DMS 273 treated with DMSO at 0.1 percent for 48 hours (cell line): ENCODE measurements at places on chromosomes 12 and 14.
A peak's percentile ranks its signal among the peaks of the same experiment; 100 is the strongest.

DNA sequence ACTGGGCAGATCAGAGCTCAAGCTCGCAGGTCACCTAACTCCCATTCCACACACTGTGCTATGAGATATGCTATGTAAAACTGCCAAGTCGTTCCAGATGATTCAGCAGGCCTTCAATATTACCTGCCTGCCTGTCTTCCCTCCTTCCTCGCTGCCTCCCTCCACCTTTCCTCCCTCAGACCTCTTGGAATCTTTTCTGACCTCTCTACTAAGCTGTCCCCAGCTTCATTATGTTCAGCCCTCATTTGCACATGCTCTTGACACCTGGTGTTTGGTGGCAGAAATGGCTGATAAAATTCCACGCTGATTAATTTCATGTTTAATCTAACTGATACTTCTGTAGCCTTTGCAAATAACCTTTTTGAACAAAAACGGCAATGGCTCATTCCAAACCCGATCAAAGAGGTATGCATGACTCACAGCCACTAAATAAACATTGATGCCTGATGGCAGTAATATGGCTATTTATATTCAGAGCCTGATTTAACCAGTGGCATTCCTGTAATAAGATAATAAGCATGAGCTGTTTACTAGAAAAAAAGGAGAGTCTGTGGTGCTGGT lies 130.8 kb upstream of the EGLN3 start:
- DNase-seq, result no peak

- DNase-seq, result no peak
Measured at GRCh38 chr12:4221258-4221620, 52.3 kb upstream of the CCND2 start.

DNA sequence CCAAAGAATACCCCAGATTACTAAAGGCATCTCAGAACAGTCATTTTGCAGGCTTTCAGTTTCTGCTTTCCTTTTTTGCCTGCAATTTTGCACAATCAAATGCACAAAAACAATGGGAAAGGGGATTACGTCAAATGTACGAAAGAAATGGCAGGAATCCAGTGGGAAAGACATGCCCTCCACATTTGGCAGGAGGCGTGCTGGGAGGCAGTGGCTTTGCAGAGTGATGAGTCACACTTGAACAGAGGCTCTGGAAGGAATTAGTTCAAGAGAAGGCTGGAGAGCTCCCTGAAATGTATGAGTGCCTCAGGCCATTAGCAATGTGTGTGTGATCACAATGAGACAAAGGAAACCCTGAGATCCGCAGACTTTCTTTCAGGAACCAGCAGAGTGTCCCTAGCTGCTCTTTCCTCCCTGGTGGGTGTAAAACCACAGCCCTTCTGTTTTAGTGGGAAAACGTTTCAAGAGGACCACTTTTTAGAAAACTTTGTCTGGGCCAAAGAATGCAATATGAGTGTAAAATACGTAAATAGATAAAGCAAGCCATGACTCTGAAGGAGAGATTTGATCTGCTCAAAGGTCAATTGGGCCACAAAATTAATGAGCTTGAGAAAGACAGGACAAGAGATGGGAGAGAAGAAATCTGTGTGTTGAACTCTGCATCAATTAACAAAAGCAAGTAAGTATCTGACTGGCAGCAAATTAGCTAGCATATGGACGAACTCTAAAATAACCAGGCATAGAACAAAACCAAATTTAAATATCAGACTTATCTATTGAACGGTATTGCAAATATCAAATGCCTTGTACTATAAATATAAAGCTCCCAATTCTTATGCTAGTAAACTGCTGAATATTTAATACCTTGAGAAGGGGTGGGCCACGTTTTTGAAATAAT lies 155.4 kb upstream of the PDE3A start:
- DNase-seq, result peak; percentile 66

DNA sequence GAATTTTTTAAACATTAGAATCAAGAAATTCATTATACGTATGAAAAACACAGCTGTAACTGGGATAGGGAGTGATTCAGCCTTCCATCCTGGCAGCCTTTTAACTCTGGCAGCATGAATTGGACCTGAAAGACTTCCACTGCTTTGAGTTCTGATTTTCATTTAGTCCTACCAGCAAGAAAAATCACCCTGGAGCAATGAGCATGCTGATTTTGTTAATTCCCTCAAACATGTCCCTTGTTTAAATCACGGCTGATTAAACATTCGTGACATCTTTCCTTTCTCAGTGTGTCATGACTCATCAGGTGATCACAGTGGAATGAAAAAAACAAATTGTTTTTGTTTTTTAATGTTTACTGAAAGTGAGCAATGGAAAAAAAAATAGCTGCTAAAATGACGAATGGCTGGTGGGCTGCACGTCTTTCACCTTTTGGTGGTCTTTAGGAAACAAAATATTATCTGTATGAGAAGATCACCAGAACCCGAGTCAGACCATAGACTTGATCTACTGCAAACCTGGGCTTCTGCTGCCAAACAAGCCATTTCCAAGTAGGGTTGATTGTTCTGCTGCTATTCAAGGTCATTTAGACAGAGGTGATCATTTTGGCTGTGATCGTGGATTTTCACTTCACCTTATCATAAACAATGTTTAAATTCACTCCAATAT lies 67.0 kb upstream of the CAND1 start:
- no peak for DNase-seq

DNA sequence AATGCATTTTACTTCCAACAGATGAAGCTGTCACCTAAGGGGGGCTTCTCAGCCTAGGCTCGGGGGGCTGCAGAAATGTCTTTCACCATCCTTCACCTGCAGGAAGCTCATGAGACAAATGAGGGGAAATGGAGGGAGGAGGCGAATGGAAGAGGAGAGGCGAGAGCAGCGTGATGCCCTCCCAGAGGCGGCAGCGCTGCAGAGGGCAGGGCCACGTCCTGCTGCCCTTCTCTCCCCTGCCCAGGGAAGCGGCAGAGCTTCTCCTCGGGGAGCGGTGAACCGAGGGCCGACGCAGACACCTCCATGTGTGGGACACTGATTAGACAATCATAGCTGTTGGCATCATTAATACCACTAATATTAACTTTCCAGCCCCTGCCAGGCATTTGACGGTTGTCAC lies 78.3 kb downstream of the SERPINA3 start:
- DNase-seq, result no peak

GRCh38 chr12:20140751-20141150 lies 227.6 kb upstream of the PDE3A start:
- no peak for DNase-seq
